ENCODE measurements at places on chromosomes 7 and 10. TPM values are rescaled to one million over a fixed set of nuclear protein-coding genes. Genes with fewer than 3 reads are reported as not detected.

- DNase-seq: no peak
Measured at GRCh38 chr7:74025146-74025545, 2.8 kb upstream of the ELN start.

Gene OPN1SW
- not detected for total RNA-seq

- no peak for DNase-seq
Measured at GRCh38 chr7:49125246-49125645, 200.9 kb downstream of the CDC14C start.

Gene DYDC2
- not detected for total RNA-seq

Gene HGF
- total RNA-seq: 0.30 TPM

Gene FAM25C
- not detected for total RNA-seq

GRCh38 chr7:106225856-106226255 is 58.9 kb downstream of the NAMPT start:
- DNase-seq: no peak

GRCh38 chr7:22859641-22860290 is 37.1 kb upstream of the TOMM7 start:
- DNase-seq: no peak

- no peak for DNase-seq
Measured at GRCh38 chr7:158754746-158755444, 50.3 kb upstream of the NCAPG2 start.

Gene MMD2
- total RNA-seq: not detected

- DNase-seq: no peak
Measured at GRCh38 chr7:50728184-50728583, 54.5 kb downstream of the GRB10 start.

All from esophagus squamous epithelium (tissue), 5 donors.